ENCODE measurements at places on chromosomes 16 and 17. TPM values are rescaled to one million over a fixed set of nuclear protein-coding genes. Genes with fewer than 3 reads are reported as not detected.

Gene ANKRD40
- 18.7 TPM for polyA plus RNA-seq

GRCh38 chr16:27366687-27367460 is 35.1 kb upstream of the IL21R start:
- no peak for DNase-seq
- H3K27ac ChIP-seq = peak overlapping the region; percentile 61
- peaks cover 12% of the 10 kb centered on the region for H3K4me1 ChIP-seq
- peaks cover 25% of the 10 kb centered on the region for H3K36me3 ChIP-seq

Gene KRT27
- polyA plus RNA-seq = 0.34 TPM

Gene PRM3
- polyA plus RNA-seq = not detected

DNA sequence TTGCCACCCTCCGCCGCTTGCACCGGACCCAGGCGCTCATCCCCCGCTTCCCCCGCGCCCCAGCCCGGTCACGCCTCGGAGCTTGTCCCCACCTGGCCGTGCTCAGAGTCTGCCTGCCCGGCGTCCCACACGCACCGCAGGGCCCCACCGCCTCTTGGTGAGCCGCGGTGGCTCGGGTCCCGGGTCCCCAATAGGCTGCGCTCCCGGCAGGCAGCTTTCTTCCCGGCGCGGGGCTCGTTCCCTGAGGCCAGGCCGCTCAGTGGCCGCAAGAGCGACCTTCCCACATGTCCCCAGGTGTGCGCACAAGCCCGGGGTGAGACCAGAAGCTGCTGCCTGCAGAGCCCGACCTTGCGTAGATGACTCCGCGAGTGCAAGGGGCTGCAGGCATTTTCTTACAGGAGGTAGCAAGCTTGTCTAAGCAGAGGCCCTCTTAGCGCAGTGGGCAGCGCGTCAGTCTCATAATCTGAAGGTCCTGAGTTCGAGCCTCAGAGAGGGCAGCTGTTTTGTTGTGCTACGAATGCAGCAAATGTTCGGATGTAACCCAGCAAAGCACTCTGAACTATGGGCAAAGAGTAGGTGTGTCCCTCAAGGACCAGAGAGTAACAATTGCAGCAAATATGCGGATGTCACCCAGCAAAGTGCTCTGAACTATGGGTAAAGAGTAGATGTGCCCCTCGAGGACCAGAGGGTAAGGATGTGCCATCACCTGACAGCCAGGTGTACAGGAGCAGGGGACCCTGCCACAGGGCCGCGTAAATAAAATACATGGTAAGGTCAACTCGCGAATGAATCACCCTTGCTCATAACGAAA is 15.6 kb downstream of the TLE7 start:
- no peak for DNase-seq
- H3K27ac ChIP-seq = no peak overlapping the region
- no peak overlapping the region for H3K4me3 ChIP-seq
- H3K27me3 ChIP-seq = peaks cover 8% of the 10 kb centered on the region
- H3K36me3 ChIP-seq = no peaks in the 10 kb centered on the region

- no peak for DNase-seq
- no peaks in the 10 kb centered on the region for H3K4me1 ChIP-seq
- H3K27me3 ChIP-seq = no peaks in the 10 kb centered on the region
- no peak overlapping the region for H3K4me3 ChIP-seq
- no peak overlapping the region for H3K27ac ChIP-seq
Measured at GRCh38 chr16:22109258-22109898, 17.0 kb downstream of the VWA3A start.

- H3K4me1 ChIP-seq = peaks cover under 1% of the 10 kb centered on the region
- peaks cover 83% of the 10 kb centered on the region for H3K36me3 ChIP-seq
- no peak overlapping the region for H3K27ac ChIP-seq
- no peak for DNase-seq
Measured at GRCh38 chr16:89898201-89898967, 20.3 kb upstream of the MC1R start.

- no peaks in the 10 kb centered on the region for H3K4me1 ChIP-seq
- H3K27ac ChIP-seq = no peak overlapping the region
- H3K36me3 ChIP-seq = no peaks in the 10 kb centered on the region
Measured at GRCh38 chr16:64133366-64133765, 988.5 kb downstream of the CDH11 start.

GRCh38 chr16:85274924-85275323 is 162.7 kb upstream of the CIBAR2 start:
- no peaks in the 10 kb centered on the region for H3K36me3 ChIP-seq
- H3K27ac ChIP-seq = no peak overlapping the region
- H3K27me3 ChIP-seq = no peaks in the 10 kb centered on the region

Gene SLC2A4
- polyA plus RNA-seq = 0.75 TPM

Gene TEKT5
- not detected for polyA plus RNA-seq

Gene CRYM
- polyA plus RNA-seq = 0.56 TPM

Gene PYY
- not detected for polyA plus RNA-seq

DNA sequence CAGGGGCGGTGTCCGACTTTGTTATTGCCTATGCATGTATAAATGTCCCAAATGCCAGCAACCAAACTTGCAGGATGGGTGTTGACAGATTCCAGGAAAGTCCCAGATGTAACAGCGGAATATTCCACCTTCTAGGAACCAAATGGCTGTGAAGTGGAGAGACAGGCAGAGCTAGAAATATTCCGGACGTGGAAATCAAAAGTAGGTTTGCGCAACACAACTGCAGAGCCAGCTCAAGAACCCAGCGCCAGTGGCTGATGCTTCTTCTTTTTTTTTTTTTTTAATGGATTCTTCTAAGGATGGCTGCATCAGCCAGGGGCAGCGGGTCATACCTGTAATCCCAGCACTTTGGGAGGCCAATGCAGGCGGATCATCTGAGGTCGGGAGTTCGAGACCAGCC is 601.7 kb downstream of the MAF start:
- H3K27ac ChIP-seq = no peak overlapping the region
- no peak overlapping the region for H3K4me3 ChIP-seq
- no peak for DNase-seq
- no peaks in the 10 kb centered on the region for H3K4me1 ChIP-seq
- H3K27me3 ChIP-seq = no peaks in the 10 kb centered on the region

DNA sequence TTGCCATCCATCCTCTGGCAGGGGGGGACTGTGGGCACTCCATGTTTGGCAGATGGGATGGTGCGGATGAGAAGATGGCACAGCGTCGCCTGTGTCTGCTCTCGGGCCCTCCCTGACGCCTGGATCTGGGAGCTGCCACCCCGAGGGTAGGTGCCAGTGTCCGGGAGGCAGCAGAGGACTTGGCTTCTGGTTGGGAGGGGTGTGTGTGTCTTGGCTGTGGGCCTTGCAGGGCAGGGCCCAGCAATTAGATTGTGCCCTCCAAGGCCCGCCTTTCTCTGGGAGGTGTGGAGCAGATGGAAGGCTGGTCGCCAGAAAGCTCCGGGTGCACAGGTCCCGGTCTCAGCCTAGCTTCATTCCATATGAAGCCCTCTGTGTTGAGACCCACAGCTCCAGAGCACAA is 1.4 kb downstream of the RAP1GAP2 start:
- H3K27me3 ChIP-seq = no peaks in the 10 kb centered on the region
- H3K36me3 ChIP-seq = no peaks in the 10 kb centered on the region
- H3K27ac ChIP-seq = no peak overlapping the region
- no peak overlapping the region for H3K4me3 ChIP-seq

Gene MMP15
- polyA plus RNA-seq = 7.0 TPM

DNA sequence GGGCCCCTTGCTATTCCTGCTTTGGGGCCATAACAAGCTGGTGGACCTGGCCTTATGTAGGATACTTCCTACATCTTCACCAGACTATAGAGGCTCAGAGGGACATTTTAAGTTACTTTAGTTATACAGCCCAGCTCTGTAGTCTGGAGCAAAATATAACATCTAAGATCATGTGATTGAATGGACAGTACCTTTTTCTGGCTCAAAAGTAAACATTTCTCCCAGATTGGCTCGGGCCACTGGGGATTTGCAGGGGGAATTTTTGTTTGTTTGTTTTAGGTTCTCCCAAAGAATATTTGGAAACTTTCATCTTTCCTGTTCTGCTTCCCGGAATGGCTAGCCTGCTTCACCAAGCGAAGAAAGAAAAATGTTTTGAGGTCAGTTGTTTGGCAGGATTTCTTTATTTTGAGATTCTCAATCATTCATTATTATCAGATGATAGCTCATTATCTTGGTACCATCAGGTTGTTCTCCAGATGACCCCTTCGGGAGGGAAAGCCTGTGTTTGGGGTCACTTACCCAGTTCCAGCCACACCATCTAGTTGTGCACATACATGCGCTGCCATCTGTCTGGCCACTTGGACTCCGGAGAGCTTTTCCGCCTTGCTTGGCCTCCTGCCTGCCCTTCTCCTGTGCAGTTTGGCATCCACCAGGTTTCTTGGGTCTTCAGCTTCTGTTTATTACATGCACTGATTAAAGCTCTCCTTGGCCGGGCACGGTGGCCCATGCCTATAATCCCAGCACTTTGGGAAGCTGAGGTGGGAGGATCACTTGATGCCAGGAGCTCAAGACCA is 17.2 kb downstream of the IQCK start:
- DNase-seq = peak; percentile 18
- H3K27ac ChIP-seq = no peak overlapping the region
- H3K4me3 ChIP-seq = no peak overlapping the region
- H3K36me3 ChIP-seq = no peaks in the 10 kb centered on the region
- no peaks in the 10 kb centered on the region for H3K27me3 ChIP-seq
- H3K4me1 ChIP-seq = no peaks in the 10 kb centered on the region

DNA sequence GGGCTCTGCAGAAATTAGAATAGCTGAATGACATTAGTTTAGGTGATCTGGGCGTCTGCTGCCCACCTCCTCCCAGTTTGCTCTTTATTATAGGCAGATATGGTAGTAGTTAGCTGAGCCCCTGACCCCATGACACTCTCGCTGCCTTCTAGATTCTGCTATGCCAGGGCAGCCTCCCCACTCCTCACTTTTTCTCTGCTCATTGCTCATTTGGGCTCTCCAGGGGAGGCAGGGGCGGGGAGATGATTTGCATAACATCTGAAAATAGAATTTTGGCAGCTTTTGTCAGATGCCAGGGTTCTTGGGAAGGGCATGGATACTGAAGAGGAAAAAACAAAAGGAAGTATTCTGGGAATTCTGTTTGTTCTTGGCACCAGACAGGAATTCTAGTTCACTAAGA is 78.0 kb upstream of the GAS7 start:
- DNase-seq = no peak
- H3K27ac ChIP-seq = peak overlapping the region; percentile 16
- no peaks in the 10 kb centered on the region for H3K36me3 ChIP-seq

Gene GLIS2
- 16.7 TPM for polyA plus RNA-seq

DNA sequence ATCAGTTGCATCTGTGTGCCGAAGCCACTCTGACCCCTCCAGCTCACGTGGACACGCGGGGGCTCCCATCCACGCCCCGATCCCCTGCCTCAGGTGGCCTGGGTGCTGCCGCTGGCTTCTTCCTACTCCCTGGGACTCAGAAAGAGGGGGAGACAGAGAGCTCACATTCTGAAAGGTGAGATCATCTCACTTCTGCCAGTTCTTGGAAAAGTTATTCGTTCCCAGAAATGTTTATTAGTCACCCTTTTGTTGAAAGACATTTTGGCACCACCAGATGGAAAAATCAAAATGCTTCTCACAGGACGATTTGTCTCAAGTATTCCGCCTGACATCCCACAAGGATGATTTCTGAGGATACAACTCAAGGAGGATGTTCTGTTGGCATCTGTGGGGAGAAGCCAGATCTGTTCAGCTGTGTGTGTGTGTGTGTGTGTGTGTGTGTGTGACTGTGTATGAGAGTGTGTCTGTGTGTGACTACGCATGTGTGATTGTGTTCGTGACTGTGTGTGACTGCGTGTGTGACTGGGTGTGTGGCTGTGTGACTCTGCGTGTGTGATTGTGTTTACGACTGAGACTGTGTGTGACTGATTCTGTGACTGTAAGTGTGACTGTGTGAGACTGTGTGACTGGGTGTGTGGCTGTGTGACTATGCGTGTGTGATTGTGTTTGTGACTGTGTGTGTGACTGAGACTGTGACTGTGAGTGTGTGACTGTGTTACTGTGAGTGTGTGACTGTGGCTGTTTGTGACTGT is 207.3 kb downstream of the NTN1 start:
- H3K27me3 ChIP-seq = peaks cover 15% of the 10 kb centered on the region
- H3K4me3 ChIP-seq = no peak overlapping the region
- no peaks in the 10 kb centered on the region for H3K36me3 ChIP-seq
- H3K27ac ChIP-seq = no peak overlapping the region
- DNase-seq = peak; percentile 48

All from adrenal gland (tissue), 19 donors.